ENCODE measurements at places on chromosomes 1 and 21.

DNA sequence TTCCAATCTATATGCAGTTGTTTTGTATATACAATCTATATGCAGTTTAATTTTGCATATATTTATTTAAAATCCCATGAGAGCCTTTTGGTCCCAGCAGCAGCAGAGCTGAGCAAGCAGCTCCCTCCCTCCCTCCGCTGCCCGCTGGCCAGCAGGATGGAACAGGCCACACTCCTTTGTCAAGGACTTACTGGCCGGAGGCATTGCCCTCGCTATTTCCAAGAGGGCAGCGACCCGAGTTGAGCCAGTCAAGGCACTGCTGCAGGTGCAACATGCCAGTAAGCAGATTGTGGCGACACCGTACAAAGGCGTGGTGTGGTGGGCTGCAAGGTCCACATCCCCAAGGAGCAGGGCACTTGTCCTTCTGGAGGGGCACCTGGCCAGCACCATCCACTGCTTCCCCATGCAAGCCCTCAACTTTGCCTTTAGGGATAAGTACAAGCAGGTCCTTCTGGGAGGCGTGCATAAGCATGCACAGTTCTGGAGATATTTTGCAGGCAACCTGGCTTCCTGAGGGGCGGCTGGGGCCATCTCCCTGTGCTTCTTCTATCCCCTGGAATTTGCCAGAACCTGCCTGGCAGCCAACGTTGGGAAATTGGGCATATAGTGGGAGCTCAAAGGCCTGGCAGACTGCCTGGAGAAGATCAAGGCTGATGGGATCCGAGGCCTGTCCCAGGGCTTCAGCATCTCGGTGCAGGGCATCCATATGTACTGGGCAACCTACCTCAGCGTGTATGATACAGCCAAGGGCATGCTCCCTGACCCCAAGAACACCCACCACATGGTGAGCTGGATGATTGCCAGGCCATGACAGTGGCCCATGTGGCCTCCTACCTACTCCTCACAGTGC is 92.2 kb downstream of the OSBPL9 start:
- DNase-seq: no peak

DNA sequence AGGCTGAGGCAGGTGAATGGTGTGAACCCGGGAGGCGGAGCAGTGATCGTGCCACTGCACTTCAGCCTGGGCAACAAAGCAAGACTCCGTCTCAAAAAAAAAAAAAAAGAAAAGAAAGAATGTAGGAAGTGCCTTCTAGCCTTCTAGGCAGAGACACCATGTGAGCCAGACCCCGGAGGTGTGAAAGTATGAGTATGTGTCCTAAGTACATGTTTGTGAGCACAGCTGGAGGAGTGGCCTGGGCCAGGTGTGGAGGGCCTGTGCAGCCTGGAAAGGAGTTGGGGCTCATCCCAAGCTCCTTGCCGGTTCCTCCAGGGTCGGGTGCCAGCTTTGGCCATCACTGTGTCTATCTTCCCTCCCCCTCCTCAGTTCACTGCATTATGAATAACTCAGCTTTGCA is 13.0 kb downstream of the SOX13 start:
- DNase-seq: no peak

DNA sequence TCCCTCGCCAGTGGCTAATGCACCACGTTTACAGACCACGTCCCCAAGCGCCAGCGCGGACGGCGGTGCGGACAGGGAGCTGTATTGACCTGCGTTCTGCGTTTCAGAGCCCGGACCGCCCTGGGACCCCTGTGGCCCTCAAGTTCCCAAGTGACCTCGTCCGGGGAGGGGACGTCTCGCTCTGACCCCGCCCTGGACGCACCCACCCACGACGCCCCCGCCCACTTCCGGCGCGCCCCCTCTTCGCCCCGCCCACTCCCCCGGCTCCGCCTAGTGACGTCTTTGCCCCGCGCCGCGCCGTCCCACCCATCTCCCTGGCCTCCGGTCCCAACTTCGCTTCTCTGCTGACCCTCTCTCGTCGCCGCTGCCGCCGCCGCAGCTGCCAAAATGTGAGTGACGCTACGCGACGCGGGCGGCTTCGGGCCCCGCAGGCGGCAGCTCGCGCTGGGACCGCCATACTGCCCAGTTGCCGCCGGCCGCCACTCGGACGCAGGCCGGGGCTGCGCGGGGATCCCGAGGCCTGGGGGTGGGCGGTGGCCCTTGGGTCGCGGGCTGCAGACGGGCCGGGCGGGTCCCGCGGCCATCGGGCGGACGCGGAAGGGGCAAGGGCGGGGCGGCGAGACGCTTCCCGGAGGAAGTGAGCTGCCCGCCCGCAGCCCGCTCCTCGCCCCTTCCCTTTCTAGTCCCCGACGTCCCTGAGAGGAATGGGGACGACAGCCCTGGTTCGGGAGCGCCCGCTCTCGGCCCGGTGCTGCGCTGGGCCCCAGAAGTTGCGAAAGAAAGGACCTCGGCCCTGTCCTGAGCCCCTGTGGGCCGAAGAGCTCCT is at the start of gene VAMP3:
Gene VAMP3 (plus strand): TSS at position 300 of the 826 bp plus-strand sequence. CDS start 88 bp downstream, at position 388.
- DNase-seq: peak; percentile 75

- peak; percentile 11 for DNase-seq
Observed at GRCh38 chr1:226001963-226002666, 3.0 kb upstream of the SDE2 start.

DNA sequence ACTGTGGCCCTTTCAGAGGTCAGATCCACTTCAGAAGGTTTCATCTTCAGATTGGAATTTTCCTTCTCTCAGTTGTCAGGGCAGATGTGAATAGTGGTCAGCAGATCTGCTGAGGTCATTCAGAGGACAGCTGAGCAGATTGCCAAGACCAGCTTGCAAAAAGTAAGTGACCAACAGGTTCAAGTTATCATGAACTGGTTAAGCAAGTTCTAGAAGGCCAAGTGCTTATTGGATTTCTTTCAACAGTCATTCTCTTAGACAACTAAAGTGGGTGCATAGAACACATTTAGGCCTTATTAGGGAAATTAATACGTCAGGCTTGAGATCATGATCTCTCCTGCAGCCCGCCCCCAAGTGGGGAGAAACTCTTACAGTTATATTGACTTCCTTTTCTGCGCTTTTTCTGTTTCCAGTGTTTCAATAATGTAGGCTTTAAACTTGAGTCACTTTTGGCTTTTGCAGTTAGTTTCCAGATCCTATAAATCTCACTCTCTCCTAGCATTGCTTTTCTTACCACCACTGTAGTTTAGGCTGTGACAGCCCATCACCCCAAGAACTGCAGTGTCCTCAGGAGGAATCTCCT is 96.4 kb downstream of the C1orf21 start:
- DNase-seq: peak; percentile 15

DNA sequence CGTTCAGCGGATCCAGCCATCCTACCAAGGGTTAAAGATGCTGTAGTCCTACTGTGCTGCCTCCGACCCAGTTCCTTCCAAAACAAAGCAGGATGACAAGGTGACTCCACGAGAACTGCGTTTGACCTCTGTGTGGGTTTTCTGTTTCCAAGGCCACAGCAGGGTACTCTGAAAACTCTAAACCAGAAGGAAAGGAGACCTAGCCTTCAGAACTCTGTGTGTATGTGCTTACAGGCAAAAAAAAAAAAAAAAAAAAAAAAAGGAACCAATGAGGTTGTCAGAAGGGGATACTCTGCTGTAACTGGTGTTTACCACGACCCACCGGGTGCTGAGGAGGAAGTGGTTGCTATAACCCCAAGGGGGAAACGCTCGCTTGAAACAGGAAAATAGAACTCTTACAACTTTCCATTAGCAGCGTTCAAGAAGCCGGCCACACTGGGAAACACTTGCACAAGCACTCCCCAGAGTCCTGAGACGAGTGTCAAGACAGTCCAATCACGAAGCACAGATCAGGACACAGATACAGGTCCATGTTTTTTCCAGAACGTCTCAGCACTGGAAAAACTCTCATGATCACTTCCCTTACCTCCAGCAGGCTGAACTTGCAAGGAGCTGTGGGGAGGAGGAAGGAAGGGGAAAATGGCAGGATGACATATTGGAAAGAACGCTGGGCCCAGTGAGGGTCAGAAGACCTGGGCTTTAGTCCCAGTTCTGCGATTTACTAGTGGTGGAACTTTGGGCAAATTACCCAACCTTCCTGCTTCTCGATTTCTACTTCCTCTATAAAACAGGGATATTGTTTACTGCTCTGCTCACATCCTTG is 64.0 kb downstream of the ITPKB start:
- no peak for DNase-seq

DNA sequence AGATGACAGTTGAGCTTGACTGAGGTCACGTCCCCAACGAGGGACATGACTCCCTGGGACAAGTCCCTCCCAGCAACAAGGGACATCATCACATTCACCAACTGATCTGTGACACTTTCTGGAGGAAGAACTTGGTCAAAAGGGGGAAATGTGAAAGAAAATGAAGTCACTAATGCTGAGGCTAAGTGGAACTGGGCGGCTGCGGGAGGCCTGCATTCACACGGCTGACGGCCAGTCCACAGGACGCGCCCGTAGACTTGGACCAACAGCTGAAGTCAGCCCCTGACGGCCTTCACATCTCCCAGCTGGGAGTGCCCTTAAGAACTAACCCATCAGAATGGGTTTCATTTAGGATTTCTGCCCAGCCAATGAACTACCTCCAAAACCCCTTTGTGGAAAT is 26.6 kb downstream of the POFUT2 start:
- no peak for DNase-seq

DNA sequence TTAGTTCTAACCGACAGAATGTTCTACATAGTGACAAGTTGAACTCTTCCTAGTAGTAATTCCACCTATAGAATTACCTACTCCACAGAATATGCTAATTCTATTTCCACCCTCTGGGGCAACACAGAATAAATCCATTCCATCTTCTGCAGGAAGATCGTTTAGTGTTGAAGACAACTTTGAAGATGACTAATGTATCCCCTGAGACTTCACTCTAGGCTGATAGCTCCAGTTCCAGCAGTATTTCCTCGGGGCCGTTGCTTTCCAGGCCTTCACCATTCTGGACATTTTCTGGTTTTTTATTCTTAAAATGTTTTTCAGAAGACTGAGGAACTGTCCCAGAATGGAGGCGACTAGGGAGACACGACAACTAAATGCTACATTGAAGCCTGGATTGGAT is 61.0 kb upstream of the CSF1 start:
- peak; percentile 31 for DNase-seq

DNA sequence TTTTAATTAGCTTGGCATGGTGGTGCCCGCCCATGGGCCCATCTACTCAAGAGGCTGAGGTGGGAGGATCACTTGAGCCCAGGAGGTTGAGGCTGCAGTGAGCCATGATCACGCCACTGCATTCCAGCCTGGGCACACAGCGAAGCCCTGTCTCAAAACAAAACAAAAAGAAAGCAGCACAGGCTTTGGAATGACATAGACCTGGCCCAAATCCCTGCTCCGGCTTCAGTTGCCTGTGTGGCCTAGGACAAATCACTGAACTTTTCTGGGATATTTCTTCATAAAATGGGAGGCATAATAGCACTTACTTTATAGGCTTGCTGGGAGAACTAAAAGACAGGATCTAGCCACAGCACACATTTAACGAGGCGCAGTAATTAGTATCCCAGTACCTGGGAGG is 2.4 kb downstream of the PEAR1 start:
- no peak for DNase-seq

DNA sequence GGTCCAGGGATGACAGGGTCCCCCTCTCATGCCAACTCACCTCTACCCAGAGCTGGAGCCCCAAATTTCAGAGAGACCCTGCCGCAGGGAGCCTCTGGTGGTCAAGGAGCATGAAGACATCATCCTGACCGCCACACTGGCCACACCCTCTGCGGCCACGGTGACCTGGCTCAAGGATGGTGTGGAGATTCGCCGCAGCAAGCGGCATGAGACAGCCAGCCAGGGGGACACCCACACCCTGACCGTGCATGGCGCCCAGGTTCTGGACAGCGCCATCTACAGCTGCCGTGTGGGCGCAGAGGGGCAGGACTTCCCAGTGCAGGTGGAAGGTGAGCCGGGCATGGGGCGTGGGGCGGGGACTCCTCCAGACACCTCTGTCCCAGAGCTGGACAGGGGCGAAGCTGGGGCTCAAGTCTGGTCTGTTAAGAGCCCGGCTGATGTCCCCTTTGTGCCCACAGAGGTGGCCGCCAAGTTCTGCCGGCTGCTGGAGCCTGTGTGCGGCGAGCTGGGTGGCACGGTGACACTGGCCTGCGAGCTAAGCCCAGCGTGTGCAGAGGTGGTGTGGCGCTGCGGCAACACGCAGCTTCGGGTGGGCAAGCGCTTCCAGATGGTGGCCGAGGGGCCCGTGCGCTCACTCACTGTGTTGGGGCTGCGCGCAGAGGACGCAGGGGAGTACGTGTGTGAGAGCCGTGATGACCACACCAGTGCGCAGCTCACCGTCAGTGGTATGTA is 66.0 kb downstream of the OBSCN start:
- no peak for DNase-seq

- DNase-seq: no peak
Observed at GRCh38 chr1:211532088-211532444, 40.1 kb upstream of the RD3 start.

Data from fibroblast of skin of abdomen (primary cell).